ENCODE measurements at places on chromosomes 3 and 15.

- no peak for DNase-seq
Observed at GRCh38 chr3:98644168-98644567, 50.8 kb upstream of the CPOX start.

DNA sequence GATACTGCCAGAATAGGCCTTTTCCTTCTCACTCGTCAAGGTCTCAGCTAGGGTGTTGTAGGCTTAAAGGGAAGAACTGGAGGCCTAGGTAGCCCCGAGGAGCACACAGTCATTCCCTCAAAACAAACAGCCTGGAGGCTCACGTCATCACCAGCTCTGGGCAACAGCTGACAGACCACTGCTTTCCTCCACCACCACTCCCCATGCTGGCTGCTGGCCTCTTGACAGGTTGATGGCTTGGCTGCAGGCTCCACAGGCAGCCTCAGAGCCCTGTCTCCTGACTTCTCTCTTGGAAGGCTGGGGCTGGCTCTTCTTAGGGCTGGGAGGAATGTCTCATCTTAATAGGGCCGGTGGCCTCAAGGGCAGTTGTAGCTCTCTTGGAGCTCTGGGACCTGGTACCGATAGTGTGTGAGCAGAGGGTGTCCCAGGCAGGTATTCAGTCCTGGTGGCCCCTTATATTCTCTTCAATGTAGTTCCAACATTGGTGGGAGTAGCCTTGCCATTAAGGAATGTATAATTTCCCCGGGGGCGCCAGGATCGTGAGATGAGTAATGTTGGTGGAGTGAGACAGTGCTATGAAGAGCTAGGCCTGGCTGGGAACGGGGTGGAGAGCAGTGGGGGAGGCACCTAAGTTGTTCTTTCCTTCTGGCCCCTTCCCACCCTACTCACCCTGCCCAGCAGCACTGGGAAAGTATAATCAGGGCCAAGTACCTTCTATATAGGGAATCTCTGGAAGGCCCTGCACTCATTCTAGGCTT lies 6.1 kb upstream of the AP2M1 start:
- DNase-seq, result no peak

- DNase-seq, result no peak
Observed at GRCh38 chr15:57245130-57245529, 131.2 kb upstream of the CGNL1 start.

GRCh38 chr15:54149115-54149531 lies 170.9 kb downstream of the UNC13C start:
- DNase-seq, result no peak

- no peak for DNase-seq
Observed at GRCh38 chr3:126039870-126040269, 44.1 kb downstream of the SLC41A3 start.

DNA sequence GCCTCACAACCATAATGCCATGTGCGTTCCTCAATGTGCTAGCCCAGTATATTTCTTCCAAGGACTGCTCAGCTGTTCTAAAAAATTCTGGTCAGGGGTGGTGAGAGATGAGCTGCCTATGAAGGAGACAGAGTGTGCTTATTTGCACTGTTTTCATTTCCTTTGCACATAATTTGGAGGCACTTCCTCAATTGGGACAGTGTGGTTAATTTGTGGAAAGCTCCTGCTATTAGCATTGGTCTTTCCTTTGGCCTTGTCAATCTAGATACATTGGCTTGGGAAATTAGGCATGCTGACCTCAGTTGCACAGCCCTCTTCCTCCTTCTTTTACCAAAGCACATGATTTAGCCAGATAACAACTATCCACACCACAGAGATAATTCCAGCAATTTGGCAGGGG lies 9.4 kb downstream of the FAM81A start:
- no peak for DNase-seq

DNA sequence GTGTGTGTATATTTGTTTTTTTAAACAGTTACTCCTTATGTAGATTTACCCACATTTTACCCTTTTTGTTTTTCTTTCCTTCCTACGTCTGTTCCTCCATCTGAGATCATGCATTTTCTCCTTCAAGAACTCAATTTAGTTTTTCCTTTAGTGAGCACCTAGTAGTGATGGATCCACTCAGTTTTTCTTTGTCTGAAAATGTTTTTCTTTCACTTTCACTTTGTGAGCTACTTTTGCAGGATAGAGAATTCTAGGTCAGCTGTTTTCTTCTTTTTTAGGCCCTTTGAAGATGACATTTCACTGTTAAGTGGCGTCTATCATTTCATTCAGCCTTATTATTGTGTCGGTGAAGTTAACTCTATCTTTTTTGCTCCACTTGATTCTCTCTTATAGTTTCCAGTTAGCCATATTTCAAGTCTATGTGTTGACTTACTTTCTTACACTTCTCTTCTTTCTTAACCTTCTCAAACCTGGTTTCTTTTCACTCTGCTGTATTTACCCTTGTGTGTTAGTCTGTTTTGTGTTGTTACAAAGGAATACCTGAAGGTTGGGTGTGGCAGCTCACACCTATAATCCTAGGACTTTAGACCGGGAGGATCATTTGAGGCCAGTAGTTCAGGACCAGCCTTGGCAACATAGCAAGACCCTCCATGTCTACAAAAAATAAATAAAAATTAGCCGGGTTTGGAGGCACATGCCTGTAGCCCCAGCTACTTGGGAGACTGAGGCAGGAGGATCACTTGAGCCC lies 55.8 kb downstream of the PRKCI start:
- DNase-seq, result no peak

DNA sequence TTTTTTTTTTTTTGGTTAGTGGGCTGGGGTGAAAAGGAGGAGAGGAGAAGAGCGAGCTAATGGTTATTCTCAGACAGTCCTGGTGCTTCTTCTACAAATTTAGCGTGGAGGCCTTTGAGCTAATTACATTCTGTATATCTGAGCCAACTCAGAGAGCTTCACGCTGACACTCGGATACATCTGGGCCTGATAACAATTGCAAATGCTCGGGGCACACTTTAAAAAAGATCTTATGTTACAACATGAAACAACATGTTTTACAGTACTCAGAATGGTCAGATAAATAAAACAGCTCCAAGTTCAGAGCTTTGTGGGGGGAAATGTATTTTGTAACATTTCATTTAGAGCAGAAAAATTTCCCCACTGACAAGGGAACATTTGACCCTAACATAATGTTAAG lies 966.9 kb upstream of the NR2F2 start:
- no peak for DNase-seq

- DNase-seq, result no peak
Observed at GRCh38 chr3:181610083-181610972, 101.4 kb upstream of the SOX2 start.
